Upper lobe of left lung (tissue), 6 donors: ENCODE measurements at places on chromosomes 3 and 15. TPM values are rescaled to one million over a fixed set of nuclear protein-coding genes. Genes with fewer than 3 reads are reported as not detected.
A peak's percentile ranks its signal among the peaks of the same experiment; 100 is the strongest.

DNA sequence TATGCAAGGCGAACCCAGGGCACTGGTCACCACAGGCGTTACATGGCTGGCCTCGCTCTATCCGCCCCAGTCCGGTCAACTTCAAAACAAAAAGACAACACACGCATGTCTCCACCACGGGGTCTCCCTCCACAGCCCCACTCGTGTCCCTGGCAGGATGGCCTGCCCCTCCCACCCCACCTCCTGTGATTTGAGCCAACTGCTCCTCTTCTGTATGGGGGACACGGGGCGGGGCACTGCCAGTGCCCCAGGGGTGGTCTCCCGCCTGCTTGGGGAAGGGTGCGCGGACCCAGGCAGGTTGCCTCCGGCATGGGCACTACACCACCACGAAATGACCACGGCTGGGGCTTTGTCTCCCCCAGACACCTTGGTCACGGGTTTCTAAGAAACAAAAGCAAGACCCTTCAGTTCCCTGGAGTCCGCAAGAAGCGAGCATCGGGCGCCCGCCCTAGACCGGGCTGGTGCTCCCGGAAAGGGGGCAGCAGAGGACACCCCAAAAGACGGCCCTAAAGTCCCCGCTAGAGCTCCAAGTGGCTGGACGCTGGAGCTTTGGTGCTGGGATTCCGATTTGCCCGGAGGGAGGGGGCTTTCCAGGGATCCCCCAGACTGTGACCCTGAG lies 219.3 kb upstream of the PRICKLE2 start:
- H3K27ac ChIP-seq: peak overlapping the region; percentile 63
- no peaks in the 10 kb centered on the region for H3K36me3 ChIP-seq
- H3K27me3 ChIP-seq: no peaks in the 10 kb centered on the region
- peak overlapping the region; percentile 46 for H3K4me3 ChIP-seq
- peaks cover 23% of the 10 kb centered on the region for H3K4me1 ChIP-seq

Gene FANCD2OS
- total RNA-seq: not detected

DNA sequence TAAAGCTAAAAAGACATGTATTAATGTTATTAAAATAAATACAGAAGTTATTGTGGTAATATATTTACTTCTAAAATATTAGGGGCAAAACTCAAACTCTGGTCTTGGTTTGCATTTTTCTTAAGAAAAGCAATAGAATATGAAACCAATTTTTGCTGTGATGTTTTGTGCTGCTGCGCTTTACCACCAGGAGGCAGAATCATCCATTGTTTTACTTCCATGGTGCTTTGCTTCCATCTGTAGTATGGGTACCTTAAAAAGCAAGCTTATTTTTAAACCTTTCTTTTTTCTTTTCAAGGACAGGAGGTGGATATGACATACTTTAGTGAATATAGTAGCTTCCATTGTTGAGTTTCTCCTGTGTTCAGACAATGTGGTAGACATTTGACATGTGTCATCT lies 46.6 kb upstream of the MRPL3 start:
- H3K27ac ChIP-seq: no peak overlapping the region
- DNase-seq: no peak
- no peaks in the 10 kb centered on the region for H3K4me1 ChIP-seq
- H3K36me3 ChIP-seq: no peaks in the 10 kb centered on the region

Gene SLCO2A1
- total RNA-seq: 100 TPM

DNA sequence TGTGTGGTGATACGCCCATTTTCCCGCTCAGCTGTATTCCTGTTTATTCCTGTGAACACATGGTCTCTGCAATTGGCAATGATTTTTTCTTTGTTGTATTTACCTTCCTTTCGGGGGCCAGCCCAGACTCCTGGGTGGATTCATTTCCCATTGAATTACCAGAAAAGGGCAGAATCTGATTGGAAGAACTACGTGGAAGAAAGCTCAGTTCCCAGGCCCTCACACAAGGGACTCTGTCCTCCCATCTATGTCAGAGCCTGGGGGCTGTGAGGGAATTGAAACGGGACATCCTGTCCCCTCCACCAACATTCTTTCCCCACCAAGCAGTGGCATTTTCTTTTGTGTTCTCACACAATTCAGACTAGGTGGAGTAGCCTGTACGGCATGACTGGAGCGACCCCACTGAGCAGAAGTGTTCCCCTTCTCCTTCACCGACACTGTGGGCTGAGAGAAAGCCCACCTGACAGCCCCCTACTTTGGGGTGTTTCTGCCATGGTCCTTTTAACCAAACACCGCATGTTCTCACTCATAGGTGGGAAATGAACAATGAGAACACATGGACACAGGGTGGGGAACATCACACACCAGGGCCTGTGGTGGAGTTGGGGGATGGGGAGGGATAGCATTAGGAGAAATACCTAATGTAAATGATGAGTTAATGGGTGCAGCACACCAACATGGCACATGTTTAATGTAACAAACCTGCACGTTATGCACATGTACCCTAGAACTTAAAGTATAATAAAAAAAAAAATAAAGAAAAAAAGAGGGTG lies 32.1 kb upstream of the RFTN1 start:
- H3K4me3 ChIP-seq: no peak overlapping the region
- H3K36me3 ChIP-seq: no peaks in the 10 kb centered on the region
- DNase-seq: no peak
- H3K4me1 ChIP-seq: peaks cover 5% of the 10 kb centered on the region
- H3K27me3 ChIP-seq: no peaks in the 10 kb centered on the region

Gene GPR176
- total RNA-seq: 5.0 TPM

GRCh38 chr3:5476403-5476802 lies 288.9 kb downstream of the EDEM1 start:
- no peaks in the 10 kb centered on the region for H3K36me3 ChIP-seq
- DNase-seq: no peak
- H3K27me3 ChIP-seq: no peaks in the 10 kb centered on the region
- H3K4me3 ChIP-seq: no peak overlapping the region

Gene PLA2G4E
- total RNA-seq: 0.13 TPM

DNA sequence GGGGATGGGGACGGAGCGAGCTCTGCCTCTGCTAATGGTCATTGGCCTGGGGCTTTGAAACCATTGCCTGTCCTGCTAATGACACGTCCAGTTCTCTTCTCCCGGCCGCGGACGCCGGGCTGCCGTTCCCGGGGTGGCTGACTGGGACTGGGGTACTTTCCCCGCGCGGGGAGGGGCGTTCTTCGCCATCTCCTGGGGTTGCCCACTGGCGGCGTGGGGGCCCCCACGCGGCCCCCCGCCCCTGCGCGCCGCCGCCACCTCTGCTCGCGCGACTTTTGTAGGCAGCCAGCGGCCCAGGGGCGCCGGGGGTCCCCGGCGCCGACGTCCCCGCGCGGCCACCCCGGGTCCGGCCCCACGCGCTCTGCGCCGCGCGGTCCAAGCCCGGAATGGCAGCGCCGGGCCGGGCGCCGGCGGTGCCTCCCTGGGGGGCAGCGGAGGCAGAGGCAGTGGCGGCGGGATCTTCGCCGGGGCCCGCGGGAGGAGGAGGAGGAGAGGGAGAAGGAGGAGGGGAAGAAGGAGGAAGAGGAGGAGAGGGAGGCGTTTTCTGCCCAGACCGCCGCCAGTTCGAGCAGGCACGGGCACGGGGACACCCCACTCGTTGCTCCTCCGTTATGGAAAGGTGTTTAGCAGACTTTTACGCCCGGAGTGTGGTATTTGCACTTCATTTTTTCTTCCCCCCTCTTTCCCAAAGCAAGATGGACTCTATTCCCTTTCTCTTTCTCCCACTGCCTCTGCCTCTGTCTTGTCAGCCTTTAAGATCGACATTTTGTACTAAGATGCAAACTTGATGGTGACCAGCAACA lies 2.3 kb downstream of the BBX start:
- H3K27ac ChIP-seq: peak overlapping the region; percentile 97
- no peaks in the 10 kb centered on the region for H3K36me3 ChIP-seq
- peaks cover 10% of the 10 kb centered on the region for H3K4me1 ChIP-seq
- DNase-seq: peak; percentile 75
- no peaks in the 10 kb centered on the region for H3K27me3 ChIP-seq
- H3K4me3 ChIP-seq: peak overlapping the region; percentile 91

DNA sequence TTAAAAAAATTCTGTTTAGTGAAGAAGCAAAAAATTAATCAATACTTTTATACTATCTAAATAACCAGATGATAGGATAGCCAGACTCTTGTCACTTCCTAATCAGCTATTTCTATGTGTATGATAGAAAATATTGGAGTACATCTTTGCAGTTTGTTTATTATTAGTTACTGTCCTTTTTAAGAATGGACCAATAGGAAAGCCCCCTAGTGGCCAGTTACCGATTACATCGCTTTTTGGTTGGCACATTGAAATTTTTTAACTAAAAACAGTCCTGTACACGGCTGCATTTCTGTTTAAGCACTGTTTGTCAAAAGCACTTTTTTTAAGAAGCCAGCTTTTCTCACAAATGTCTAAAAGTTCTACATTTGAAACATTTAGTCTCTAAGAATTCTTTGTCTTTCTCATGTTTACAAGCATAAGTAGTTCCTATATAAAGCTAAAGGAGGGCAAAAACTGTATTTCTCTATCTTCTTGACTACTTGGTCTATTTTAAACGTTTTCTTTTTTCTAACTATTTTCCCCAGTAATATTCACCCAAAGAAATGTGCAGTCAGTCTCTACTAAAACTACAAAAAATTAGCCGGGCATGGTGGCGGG lies 253.2 kb upstream of the LRTM1 start:
- DNase-seq: no peak
- no peaks in the 10 kb centered on the region for H3K27me3 ChIP-seq
- H3K27ac ChIP-seq: no peak overlapping the region
- H3K36me3 ChIP-seq: no peaks in the 10 kb centered on the region

- no peaks in the 10 kb centered on the region for H3K36me3 ChIP-seq
- no peak overlapping the region for H3K4me3 ChIP-seq
- no peak for DNase-seq
- no peak overlapping the region for H3K27ac ChIP-seq
- peaks cover 6% of the 10 kb centered on the region for H3K4me1 ChIP-seq
Observed at GRCh38 chr15:80536231-80536630, 132.0 kb downstream of the ARNT2 start.

DNA sequence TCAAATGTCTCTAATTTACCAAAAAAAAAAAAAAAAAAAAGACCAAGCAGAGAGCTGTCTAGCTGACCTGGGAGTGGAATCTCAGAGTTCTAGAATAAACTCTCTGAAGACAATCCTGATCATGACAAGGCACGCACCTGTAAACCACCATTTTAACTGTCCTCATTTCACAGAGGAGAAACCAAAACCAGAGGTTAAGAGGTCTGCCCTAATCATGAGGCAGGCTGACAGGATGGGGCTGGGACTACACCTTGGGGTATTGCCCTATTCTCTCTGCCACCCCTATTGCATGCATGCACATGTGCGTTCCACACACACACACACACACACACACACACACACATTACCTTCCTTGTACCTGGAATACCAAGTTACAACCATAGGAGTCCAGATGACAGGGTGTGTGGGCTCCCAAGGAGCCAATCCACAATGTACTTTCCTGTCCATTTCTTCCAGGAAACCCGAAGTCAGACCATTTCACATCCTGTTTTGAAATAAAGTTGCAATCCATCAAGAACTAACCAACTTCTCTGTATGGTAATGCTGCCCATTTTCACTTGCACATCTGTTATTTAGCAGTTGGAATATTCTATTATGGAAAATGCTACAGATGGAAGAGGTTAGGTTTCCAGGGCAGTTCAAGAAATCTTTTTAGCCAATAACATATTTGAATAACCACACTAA lies 34.6 kb downstream of the HSPBAP1 start:
- H3K4me3 ChIP-seq: no peak overlapping the region
- no peak for DNase-seq
- H3K27me3 ChIP-seq: no peaks in the 10 kb centered on the region
- peak overlapping the region; percentile 50 for H3K27ac ChIP-seq
- peaks cover 12% of the 10 kb centered on the region for H3K4me1 ChIP-seq
- H3K36me3 ChIP-seq: no peaks in the 10 kb centered on the region

Gene PTH1R
- 24.5 TPM for total RNA-seq

GRCh38 chr15:35450492-35450891 lies 95.5 kb downstream of the DPH6 start:
- no peak overlapping the region for H3K4me3 ChIP-seq
- H3K4me1 ChIP-seq: no peaks in the 10 kb centered on the region
- H3K27ac ChIP-seq: no peak overlapping the region
- no peaks in the 10 kb centered on the region for H3K27me3 ChIP-seq
- H3K36me3 ChIP-seq: no peaks in the 10 kb centered on the region

Gene RHO
- not detected for total RNA-seq

GRCh38 chr3:111715911-111716523 lies 120.9 kb upstream of the ZBED2 start:
- H3K4me3 ChIP-seq: no peak overlapping the region
- no peaks in the 10 kb centered on the region for H3K36me3 ChIP-seq
- DNase-seq: no peak
- no peaks in the 10 kb centered on the region for H3K27me3 ChIP-seq

DNA sequence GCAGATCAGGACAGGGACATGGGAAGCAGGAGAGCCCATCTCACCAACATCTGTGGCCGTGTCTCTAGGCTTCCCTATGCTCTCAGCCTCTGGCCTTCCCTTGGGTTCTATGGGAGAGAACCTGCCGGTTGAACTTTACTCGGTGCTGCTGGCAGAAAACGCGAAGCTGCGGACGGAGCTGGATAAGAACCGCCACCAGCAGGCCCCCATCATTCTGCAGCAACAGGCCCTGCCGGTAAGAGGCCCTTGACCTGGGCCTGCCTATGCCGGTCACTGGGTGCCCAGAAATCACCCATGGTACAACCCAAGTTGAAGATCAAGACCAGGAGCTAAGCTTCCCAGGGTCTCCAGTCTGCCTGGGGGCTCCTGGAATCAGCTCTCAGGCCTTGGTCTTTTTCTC lies 34.8 kb downstream of the CYP11A1 start:
- no peaks in the 10 kb centered on the region for H3K4me1 ChIP-seq
- no peaks in the 10 kb centered on the region for H3K36me3 ChIP-seq
- H3K27me3 ChIP-seq: no peaks in the 10 kb centered on the region
- H3K27ac ChIP-seq: no peak overlapping the region

DNA sequence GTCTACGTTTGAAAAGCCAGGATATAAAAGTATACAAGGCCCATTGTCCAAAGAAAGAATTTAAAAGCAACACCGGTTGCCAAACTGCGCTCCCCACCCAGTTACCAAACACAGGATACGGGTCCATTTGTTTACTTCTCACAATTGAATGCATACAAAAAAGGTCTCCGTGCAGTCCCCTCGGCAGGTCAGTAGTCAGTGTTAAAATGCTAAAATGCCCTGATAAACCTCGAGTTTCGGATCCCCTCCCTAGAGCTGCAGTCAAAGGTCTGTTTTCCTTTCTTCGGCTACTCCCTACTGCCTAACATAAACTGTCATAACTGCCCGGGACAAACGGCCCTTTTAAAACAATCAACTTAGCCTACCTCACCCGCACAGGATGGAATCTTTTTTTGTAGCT lies 534.6 kb downstream of the FOXP1 start:
- H3K27ac ChIP-seq: peak overlapping the region; percentile 80
- H3K27me3 ChIP-seq: no peaks in the 10 kb centered on the region
- H3K4me1 ChIP-seq: peaks cover 46% of the 10 kb centered on the region
- H3K4me3 ChIP-seq: no peak overlapping the region
- peaks cover 56% of the 10 kb centered on the region for H3K36me3 ChIP-seq

DNA sequence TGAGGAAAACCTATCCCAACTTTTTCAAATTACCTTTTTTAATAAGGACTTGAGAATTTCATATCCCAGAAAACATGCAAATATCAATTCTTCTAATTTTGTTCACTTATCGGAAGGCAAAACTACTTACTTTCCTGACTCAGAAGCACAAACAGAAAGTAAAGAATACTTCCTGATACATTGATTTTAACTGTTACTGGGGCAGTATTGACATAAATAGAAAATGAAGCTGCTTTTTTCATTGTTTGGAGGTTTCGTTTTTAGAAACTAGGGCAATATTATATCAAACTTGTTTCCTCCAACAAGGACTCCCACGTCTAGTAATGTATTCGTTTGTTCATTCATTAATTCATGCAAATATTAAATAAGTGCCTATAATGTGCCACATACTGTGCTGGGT lies 19.1 kb downstream of the PAQR9 start:
- no peak for DNase-seq
- no peak overlapping the region for H3K27ac ChIP-seq
- no peaks in the 10 kb centered on the region for H3K4me1 ChIP-seq
- H3K27me3 ChIP-seq: peaks cover 5% of the 10 kb centered on the region
